NCI-H2107 (cell line): ENCODE measurements at places on chromosomes 12 and 14.

- no peak for DNase-seq
Measured at GRCh38 chr12:87815771-87816585, 213.2 kb downstream of the C12orf50 start.

DNA sequence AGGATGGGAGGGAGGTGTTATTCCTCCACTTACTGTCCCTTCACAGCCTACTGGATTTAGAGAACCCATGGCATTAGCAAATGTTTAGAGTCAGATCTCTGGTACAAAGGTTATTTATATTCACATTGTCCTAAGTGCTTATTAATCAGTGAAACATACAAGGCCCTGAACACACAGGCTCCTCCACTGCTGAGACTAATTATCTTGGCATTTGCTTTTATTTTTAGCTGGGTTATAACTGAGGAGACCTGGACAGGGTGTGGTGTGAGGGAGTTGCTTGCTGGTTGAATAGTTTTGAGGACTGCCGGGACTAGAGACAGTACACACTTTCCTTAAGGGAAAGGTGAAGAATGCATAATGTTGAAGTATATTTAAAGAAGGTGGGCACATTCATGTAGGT, 77.5 kb downstream of the FIGNL2 start:
- no peak for DNase-seq

- DNase-seq = no peak
Measured at GRCh38 chr14:104037903-104038302, 47.6 kb upstream of the ASPG start.

- no peak for DNase-seq
Measured at GRCh38 chr14:98914942-98915341, 357.1 kb downstream of the BCL11B start.

DNA sequence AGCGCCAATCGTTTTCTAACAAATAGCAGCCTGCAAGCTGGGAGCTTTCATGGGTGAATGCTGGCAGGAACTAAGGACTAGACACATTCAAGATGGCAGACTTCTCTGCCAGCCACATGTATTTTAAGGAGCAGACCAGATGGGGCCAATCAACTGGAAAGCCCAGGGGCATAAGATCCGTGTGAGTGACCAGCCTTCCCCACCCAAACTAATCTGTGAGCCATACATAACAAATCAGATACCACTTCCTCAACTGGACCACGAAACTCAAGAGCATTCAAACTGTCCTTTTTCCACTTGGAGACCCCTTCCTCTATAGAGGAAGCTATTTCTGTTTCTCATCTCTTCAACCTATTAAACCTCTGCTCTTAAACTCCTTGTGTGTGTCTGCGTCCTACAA, 9.7 kb downstream of the TCL1B start:
- no peak for DNase-seq

- no peak for DNase-seq
Measured at GRCh38 chr12:105626653-105627052, 296.2 kb downstream of the C12orf75 start.

- DNase-seq = no peak
Measured at GRCh38 chr14:51310505-51310944, 70.5 kb downstream of the TMX1 start.

GRCh38 chr14:30805284-30805683, 69.1 kb upstream of the COCH start:
- DNase-seq = no peak

GRCh38 chr14:60211153-60211552, 37.9 kb upstream of the PPM1A start:
- DNase-seq = no peak

DNA sequence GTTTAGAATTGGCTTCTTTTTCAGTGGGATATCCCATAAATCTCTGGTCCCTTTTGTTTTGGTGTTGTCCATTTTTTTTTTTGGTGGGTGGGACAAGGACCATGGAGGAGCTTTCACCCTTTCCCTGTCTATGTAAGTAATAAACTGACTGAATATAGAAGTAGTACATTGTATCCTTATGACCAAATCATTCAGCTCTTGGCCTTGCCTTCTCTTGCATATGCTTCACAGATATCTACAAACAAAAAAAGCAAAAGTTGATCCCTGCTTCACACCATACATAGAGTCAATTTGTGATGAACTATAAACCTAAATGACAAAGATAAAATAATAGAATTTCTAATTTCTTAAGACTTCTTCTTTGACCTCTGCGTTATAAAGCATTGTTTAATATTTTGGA, 59.8 kb downstream of the SIX1 start:
- DNase-seq = no peak

DNA sequence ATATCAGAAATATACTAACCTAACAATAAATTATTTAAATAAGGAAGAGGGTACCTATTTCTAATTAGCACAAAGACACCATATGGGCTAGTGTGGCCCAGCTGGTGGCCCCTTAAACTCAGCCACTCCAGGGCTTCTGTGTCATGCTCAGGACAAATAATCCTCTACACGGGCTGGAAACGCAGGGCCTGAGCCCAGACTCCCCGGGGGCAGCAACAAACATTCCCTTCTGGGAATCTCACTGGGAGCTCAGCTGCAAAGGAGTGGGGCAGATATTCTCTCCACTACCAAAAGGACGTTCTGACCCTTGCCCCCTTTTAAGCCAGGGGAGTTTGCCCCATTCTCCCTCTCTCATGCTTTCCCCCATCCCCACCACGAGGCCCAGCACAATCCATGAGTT, 43.7 kb upstream of the ELK3 start:
- no peak for DNase-seq

GRCh38 chr12:15214851-15215601, 6.2 kb downstream of the RERG start:
- DNase-seq = no peak

- no peak for DNase-seq
Measured at GRCh38 chr12:20477255-20477654, 108.9 kb downstream of the PDE3A start.

DNA sequence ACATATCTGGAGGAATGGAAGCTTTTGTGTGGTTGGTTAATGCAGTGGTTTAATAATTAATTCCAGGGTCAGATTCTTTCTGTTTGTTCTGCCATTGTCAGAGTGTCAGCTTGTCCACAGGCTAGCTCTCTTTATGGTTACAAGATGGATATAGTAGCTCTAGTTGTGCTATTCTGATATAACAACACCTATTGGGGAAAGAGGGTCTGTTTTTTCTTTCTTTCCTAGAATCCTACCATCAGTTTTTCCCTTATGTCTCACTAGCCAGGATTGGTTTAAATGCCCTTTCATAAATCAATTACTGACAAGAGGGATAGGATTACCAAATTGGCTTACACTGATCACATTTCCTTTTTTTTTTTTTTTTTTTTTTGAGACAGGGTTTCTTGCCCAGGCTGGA, 27.8 kb downstream of the CNOT2 start:
- no peak for DNase-seq

GRCh38 chr12:65387396-65387795, 108.9 kb downstream of the MSRB3 start:
- DNase-seq = no peak

GRCh38 chr12:111643427-111643826, 42.3 kb downstream of the BRAP start:
- no peak for DNase-seq

- peak; percentile 5 for DNase-seq
Measured at GRCh38 chr14:94423453-94424056, 29.0 kb downstream of the SERPINA11 start.

GRCh38 chr14:69154779-69155178, 1.9 kb upstream of the DCAF5 start:
- no peak for DNase-seq

DNA sequence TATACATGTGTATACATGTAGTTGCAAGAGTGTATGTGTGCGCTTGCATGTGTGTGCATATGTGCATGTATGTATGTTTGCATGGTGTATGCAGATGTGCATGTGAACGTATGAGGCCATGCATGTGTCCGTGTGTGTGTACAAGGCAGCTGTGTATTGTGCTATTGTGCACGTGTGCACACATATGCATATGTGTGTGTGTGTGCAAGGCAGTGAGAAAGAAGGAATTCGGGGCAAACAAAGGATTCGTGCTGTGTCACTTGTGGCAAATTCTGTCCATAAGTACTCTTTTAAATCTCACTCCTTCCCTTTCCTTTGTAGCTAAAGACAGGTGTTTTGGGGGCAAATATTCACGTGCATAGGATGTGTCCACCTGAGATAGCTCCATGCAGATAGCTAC, 227.1 kb downstream of the VRK1 start:
- no peak for DNase-seq

DNA sequence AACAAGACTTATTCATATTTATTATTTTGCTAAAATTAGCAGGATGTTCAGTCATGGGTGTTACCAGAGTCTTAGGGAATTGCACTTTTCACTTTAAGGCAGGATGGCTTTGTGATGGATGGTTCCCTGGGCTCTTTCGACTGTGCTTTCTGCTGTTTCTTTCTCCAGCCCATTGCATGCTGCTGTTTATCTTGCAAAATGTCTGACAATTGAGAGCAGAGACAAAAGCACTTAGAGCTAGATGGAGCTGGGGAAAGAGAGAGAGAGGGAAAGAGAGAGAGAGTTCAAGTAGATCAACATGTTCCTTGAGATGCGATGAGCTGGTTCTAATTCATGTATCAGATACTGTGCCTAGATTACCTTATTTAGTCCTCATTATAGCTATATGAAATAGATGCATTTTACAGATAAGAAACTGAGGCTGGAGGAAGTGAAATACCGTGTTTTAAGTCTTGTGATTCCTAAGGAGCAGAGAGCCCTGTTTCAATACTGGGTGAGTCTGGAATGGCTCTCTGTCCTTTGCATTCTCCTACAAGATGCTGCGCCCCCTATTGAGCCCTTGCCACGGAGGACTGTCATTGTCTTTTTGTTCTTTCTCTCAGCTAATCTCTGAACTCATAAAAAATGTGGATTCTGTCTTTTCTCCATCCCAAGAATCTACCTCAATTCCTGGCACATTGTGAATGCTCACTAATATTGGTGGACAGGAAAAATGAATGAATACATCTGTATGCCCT, 227.9 kb downstream of the ALG10B start:
- no peak for DNase-seq

GRCh38 chr12:389142-390096, at the start of gene KDM5A:
Gene KDM5A (minus strand): TSS chr12:389320. CDS start chr12:389091, 229 bp downstream.
- DNase-seq = no peak

- DNase-seq = no peak
Measured at GRCh38 chr12:29559198-29559597, 61.7 kb upstream of the OVCH1 start.

- no peak for DNase-seq
Measured at GRCh38 chr12:52715416-52715815, 12.1 kb upstream of the KRT77 start.

DNA sequence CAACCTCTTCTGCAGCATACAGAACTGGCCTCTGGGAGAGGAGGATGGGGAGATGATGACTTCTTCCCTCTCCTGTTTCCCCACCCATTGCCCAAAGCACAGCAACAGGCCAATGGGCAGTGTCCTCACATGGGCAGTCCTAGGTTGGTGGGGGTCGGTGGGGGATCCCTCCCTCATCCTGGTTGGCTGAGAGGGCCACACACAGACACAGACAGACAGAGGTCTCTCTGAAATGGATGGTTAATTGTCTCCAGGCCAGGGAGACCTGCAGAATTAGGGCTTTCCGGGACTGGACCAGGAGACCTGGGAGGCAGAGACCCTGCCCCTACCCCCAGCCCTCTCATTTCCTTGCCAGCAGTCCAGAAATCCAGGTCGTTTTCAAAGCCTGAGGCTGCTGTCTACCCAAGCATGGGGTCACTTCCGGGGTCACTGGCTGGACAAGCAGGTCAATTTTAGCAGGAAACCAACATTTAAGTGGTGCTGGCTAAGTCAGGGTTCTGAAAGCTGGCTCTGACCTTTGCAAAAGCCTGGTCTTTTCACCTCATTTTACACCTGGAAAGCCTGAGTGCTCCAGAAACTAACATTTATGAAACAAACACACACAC, 48.6 kb upstream of the TBX3 start:
- no peak for DNase-seq

GRCh38 chr14:32709027-32709426, 229.7 kb upstream of the NPAS3 start:
- DNase-seq = no peak

- no peak for DNase-seq
Measured at GRCh38 chr12:57103856-57104255, 7.3 kb downstream of the STAT6 start.

DNA sequence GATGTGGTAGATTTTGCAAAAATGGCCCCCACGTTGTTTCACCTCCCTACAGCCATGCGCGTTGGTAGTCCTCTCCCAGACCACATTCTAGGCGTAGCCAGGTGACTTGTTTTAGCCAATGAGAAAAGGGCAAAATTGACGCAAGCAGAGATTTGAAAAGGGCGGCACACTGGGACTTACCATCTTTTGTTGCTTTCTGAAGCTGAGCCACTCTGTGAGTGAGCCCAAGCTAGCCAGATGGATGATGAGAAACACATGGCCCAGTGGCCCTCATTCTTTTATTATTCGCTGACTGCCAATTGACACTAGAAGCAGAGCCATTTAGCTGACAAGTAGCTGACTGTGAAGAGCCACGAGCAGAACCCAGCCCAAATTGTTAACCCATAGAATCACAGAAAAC, 142.0 kb upstream of the GZMB start:
- no peak for DNase-seq

- DNase-seq = no peak
Measured at GRCh38 chr12:27491226-27491625, 32.8 kb upstream of the PPFIBP1 start.

- DNase-seq = no peak
Measured at GRCh38 chr12:10097521-10097920, 1.3 kb downstream of the CLEC1A start.

DNA sequence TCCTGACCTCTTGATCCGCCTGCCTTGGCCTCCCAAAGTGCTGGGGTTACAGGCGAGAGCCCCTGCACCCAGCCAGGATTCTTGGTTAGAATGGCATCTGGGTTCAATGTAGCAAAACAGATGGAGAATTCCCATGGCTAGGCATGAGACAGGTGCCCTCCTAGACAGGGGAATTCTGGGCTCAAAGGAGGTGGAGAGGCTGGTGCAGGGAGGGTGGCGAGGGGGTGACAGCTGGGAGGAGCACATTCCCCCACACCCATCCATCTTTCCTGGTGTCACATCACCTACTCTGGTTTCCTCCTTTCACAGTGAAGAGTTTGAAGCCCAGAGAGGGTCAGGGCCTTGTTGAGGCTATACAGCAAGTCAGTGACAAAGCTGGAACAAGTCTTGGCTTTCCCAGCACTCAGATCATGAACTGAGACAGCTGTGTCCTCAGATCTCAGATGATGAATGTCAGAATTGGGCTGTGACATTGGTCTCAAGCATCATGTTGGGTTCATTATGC, 2.8 kb downstream of the SERPINA1 start:
- DNase-seq = no peak

DNA sequence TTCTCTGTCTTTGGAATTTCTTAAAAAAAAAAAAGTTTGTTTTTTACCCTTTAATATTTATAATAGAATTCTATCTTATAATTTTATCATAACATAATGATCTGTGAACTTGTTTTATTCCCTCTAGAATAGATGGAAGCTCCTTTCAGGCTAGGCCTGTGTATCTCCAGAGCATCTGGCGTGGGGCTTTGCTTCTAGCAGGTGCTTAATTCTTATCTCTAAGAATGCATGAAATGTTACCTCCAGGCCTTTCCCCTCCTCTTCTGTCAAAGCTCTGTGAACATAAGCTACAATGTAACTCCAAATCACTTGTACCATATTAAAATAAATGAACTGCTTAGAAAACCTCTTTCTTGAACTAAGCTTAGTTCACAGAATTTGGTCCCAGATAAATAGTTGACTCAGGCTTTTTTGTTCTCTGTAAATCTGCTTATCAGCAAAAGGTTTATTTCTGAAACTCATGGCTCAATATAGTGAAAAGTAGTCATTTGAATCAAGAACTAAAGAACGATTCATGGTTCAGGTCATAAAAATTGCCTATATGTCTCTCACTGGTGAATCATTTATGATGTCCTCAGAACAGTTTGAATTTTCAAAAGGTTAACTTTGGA, 407.1 kb downstream of the TRHDE start:
- no peak for DNase-seq
